ENCODE measurements at places on chromosomes 6 and 20. TPM values are rescaled to one million over a fixed set of nuclear protein-coding genes. Genes with fewer than 3 reads are reported as not detected.

Gene SYNDIG1
- total RNA-seq: 1.5 TPM

Gene NRSN1
- total RNA-seq: not detected

Gene PLG
- total RNA-seq: not detected

Gene XKR7
- 0.02 TPM for total RNA-seq

Gene OR12D3
- not detected for total RNA-seq

Gene CLPSL1
- not detected for total RNA-seq

Gene SLC17A3
- total RNA-seq: 1.00 TPM

Gene MMS22L
- total RNA-seq: 16.6 TPM

Gene C4B
- total RNA-seq: 1.2 TPM

Gene KIF25
- total RNA-seq: 0.07 TPM

Gene PPP1R3G
- 1.7 TPM for total RNA-seq

Gene CPXM1
- not detected for total RNA-seq

Gene SAMD5
- total RNA-seq: 1.1 TPM

Gene RNF182
- 3.8 TPM for total RNA-seq

Gene LY86
- total RNA-seq: not detected

Gene FAM217A
- not detected for total RNA-seq

Gene ANGPT4
- 0.03 TPM for total RNA-seq
